ENCODE measurements at places on chromosomes 6 and 20. TPM values are rescaled to one million over a fixed set of nuclear protein-coding genes. Genes with fewer than 3 reads are reported as not detected.

- peaks cover 55% of the 10 kb centered on the region for H3K4me1 ChIP-seq
- peak overlapping the region; percentile 34 for H3K4me3 ChIP-seq
- H3K36me3 ChIP-seq = no peaks in the 10 kb centered on the region
- peak overlapping the region; percentile 50 for H3K27ac ChIP-seq
Measured at GRCh38 chr6:27547157-27548075, 74.5 kb upstream of the ZNF184 start.

- peak overlapping the region; percentile 99 for H3K27ac ChIP-seq
- H3K4me1 ChIP-seq = peaks cover 92% of the 10 kb centered on the region
- H3K27me3 ChIP-seq = no peaks in the 10 kb centered on the region
- H3K4me3 ChIP-seq = no peak overlapping the region
- no peak for DNase-seq
Measured at GRCh38 chr6:129643176-129643575, 66.8 kb downstream of the ARHGAP18 start.

PROKR2 gene
- not detected for total RNA-seq

DNA sequence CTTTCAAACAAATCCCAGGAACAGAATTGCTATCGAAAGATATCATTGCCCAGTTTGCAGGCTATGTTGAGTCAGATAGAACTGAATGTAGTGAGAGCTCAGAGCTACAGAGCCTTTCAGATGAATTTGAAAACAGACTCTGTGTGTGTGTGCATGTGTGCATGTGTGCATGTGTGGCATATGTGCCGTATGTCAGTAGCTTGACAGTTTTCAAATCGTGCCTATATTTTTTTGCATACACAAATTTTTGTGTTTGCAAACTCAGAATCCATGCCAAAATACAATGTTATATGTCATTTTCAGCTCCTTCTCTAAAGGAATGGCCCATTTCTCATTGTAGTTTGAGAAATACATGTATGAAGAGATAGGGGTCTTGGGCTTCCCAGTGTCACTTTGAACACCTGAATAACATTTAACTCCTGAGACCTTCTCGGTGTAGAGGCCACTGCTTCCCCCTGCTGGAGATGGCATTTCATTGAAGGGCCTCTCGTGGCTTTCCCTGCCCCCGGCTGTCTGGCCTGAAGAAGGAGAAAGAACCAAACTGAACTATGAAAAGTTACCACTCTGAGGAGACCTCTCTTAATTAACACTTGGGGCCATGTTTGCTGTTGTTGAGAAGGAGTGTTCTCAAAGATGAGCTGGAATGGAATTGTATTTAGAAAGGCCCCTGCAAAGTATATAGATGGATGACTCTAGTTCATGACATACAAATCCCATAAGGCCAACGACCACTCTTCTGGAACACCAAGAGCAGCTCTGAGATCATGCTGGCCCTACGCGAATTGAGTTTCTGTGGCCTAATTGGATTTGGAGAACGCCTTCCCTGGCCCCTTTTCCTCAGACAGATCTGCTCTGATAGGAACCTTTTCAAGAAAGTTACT lies 58.7 kb downstream of the VAPB start:
- H3K36me3 ChIP-seq = peaks cover 13% of the 10 kb centered on the region
- no peaks in the 10 kb centered on the region for H3K27me3 ChIP-seq
- no peak overlapping the region for H3K27ac ChIP-seq
- no peak overlapping the region for H3K4me3 ChIP-seq

DNA sequence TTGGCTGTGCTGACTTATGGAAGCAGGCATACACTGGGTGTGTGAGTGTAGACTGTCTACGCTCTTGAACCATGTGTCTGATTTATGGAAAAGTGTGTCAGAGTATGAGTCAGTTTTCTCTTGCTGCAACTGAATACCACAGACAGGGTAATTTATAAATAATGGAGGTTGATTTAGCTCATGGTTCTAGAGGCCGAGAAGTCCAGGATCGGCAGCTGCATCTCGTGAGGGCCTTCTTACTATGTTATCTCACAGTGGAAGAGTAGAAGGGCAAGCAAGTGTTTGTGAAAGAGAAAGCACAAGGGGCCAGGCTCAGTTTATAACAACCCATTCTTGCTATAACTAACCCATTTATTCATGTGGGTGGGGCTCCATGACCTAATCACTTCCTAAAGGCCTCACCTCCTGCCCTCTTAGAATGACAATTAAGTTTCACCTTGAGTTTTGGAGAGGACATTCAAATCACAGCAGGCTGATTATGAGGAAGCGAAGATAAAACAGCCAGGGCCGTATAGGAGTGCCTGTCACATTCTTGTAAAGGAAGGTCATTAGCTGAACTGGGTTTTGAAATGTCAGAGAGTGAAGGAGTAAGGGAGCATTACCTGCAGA lies 6.7 kb downstream of the GPR31 start:
- no peak overlapping the region for H3K4me3 ChIP-seq
- DNase-seq = no peak
- H3K27ac ChIP-seq = no peak overlapping the region
- H3K4me1 ChIP-seq = no peaks in the 10 kb centered on the region
- no peaks in the 10 kb centered on the region for H3K36me3 ChIP-seq
- H3K27me3 ChIP-seq = peaks cover 21% of the 10 kb centered on the region

MAK gene
- 0.22 TPM for total RNA-seq

REM1 gene
- not detected for total RNA-seq

DNA sequence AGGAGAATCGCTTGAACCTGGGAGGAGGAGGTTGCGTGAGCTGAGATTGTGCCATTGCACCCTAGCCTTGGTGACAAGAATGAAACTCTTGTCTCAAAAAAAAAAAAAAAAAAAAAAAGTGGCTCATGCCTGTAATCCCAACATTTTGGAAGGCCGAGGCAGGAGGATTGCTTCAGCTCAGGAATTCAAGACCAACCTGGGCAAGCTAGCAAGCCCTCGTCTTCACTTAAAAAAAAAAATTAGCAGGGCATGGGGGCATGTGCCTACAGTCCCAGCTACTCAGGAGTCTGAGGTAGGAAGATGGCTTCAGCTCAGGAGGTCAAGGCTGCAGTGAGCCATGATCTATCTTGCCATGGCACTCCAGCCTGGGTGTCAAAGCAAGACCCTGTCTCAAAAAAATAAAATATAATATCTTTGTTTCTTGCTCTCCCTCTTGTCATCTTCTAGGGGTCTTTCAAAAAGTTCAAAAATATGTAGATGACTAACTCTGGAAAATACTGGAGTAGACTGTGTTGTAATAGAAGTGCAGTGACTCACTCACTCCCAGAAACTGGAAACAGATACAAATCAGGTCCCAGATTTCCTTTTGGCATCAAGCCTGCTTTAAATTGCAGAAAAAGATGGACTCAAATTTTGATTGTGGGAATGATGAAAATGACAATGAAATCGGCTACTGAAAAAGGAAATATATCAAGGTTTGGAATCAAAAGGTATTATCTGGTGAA lies 2.8 kb upstream of the GINM1 start:
- H3K27me3 ChIP-seq = no peaks in the 10 kb centered on the region
- DNase-seq = no peak
- no peak overlapping the region for H3K4me3 ChIP-seq
- H3K27ac ChIP-seq = no peak overlapping the region
- H3K36me3 ChIP-seq = no peaks in the 10 kb centered on the region

DNA sequence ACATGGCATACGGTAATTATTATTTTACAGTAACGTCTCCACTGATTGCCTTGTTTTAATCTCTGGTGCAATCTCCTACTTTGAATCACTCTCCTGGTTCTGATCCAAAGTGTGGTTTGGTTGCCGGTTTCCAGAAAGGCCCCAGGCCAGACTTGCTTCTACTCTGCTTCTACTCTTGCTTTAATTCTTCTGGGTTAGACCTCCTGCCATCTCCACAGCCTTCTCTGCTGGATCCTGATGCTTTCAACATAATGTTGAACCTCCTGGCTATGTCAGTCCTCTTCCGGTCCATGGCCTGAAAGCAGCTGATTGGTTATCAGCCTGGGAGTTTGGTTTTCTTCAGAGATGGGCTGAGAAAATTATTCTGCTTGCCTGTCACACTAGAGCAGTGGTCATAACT lies 266.5 kb upstream of the RIMS1 start:
- DNase-seq = no peak
- no peak overlapping the region for H3K4me3 ChIP-seq
- H3K27ac ChIP-seq = no peak overlapping the region
- H3K27me3 ChIP-seq = no peaks in the 10 kb centered on the region
- H3K4me1 ChIP-seq = no peaks in the 10 kb centered on the region
- no peaks in the 10 kb centered on the region for H3K36me3 ChIP-seq

GRCh38 chr6:106886081-106886843 lies 88.3 kb downstream of the CD24 start:
- DNase-seq = no peak
- no peaks in the 10 kb centered on the region for H3K27me3 ChIP-seq
- H3K4me1 ChIP-seq = peaks cover 21% of the 10 kb centered on the region
- H3K4me3 ChIP-seq = no peak overlapping the region
- H3K36me3 ChIP-seq = no peaks in the 10 kb centered on the region
- no peak overlapping the region for H3K27ac ChIP-seq

MEI4 gene
- not detected for total RNA-seq

DNA sequence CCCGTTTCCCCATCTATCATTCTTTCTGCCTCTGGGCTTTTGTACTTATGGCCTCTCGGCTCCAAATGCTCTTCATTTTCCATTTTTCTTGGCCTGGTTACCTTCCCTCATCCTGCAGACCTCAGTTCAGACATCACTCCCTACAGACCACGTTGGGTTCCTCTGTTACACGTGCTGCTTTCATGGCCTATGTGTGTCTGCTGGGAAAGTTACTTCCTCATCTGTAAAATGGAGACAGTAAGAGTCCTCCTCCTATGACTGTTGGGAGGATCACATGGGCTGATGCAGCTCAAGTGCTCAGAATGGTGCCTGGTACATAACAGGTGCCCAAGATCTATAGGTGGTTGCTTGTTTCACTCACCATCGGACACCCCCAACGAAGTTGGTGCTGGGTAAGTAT lies 13.5 kb downstream of the KCNK17 start:
- 0 out of 2 replicates have a peak, but pooled peaks cover 4% of the 10 kb centered on the region for H3K27me3 ChIP-seq
- peaks cover 12% of the 10 kb centered on the region for H3K4me1 ChIP-seq
- H3K27ac ChIP-seq = no peak overlapping the region
- no peak for DNase-seq
- H3K36me3 ChIP-seq = no peaks in the 10 kb centered on the region

DNA sequence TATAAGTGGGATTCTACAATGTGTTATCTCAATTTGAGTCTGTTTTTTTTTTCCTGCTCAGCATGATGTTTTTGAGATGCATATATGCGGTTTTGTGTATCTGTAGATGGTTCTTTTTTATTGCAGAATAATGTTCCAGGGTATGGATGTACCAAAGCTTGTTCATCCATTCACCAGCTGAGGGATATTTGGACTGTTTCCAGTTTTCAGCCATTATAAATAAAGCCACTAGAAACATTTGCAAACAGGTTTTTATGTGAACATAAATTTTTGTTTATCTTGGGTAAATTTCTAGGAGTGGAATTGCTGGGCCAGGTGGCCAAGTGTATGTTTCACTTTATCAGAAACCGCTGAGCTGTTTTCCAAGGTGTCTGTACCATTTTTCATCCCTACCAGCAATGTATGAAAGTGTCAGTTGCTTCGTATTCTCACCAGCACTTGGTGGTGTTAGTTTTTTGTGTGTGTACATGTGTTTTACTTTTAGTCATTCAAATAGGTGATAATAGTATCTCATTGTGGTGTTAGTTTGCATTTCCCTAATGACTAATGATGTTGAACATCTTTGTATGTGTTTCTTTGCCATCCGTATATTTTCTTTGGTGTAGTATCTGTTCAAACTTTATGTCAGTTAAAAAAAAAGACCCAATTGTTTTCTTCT lies 124.2 kb downstream of the CEBPB start:
- no peaks in the 10 kb centered on the region for H3K27me3 ChIP-seq
- H3K4me1 ChIP-seq = peaks cover 22% of the 10 kb centered on the region
- no peak for DNase-seq

GRCh38 chr20:63659370-63659769 lies 1.3 kb downstream of the RTEL1 start:
- H3K4me3 ChIP-seq = peak overlapping the region; percentile 82
- peaks cover 12% of the 10 kb centered on the region for H3K4me1 ChIP-seq
- H3K27ac ChIP-seq = peak overlapping the region; percentile 73
- peaks cover 15% of the 10 kb centered on the region for H3K36me3 ChIP-seq
- DNase-seq = no peak
- no peaks in the 10 kb centered on the region for H3K27me3 ChIP-seq

DNA sequence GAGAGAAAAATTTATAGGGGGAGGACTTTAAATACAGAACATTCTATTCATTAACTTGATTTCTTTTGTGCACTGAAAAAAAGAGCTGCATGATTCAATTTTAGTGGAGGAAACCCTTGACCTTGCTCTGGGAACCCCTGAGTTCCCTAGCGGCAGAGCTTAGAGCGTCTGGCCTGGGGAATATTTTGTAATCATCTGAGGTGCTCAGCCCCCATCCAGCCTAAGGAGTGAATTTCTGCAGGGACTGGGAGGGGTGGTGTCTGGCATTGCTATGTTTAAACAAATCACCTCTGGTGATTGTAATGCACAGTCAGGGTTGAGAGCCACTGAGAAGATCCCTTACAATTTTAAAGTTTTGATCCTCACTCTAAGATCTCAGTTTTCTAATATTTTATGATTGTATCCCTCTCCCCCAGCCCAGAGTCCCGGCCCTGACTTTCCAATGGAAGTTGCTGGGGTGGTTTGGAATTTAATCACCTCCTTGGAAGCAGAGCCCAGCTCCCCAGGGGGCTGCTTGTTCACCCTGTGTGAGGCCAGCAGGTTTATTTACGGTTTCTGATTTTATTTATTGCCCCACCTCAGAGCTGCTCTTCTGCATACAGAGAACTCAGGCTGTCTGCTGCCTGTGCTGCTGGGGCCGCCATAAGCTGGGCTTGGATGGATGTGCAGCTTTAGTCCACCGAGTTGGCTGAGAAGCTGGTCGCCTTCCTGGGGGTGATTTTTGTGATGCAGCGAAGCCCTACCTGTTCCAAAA lies 263.1 kb downstream of the LRFN2 start:
- H3K36me3 ChIP-seq = no peaks in the 10 kb centered on the region
- no peak overlapping the region for H3K27ac ChIP-seq
- no peak overlapping the region for H3K4me3 ChIP-seq
- peaks cover 53% of the 10 kb centered on the region for H3K27me3 ChIP-seq
- no peak for DNase-seq
- no peaks in the 10 kb centered on the region for H3K4me1 ChIP-seq

TSPO2 gene
- total RNA-seq = not detected

TFAP2D gene
- total RNA-seq = not detected

GRCh38 chr6:33833599-33833998 lies 29.8 kb upstream of the MLN start:
- no peak for DNase-seq
- H3K27ac ChIP-seq = no peak overlapping the region
- no peaks in the 10 kb centered on the region for H3K36me3 ChIP-seq
- 0 out of 2 replicates have a peak, but pooled peaks cover 8% of the 10 kb centered on the region for H3K4me1 ChIP-seq
- H3K4me3 ChIP-seq = no peak overlapping the region

DNA sequence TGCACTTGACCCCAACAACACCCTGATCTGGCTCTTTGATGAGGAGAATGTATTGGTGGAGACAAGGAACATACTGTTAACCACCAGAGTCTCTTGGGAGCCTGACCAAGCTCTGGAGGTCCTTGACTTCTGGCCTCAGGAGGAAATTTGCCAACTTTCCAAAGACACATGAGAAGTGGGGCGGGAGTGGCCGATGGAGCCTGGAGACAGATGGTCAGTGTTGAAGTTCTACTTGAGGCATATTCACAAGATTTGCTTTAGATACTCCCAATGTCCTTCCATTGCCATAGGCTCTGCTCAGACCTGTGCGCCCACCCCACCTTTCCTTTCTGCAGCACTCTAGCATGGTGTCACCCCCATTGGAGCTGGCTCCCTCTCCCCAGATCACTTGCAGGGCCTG lies 241.0 kb downstream of the SLC24A3 start:
- H3K4me3 ChIP-seq = no peak overlapping the region
- no peaks in the 10 kb centered on the region for H3K4me1 ChIP-seq
- no peak overlapping the region for H3K27ac ChIP-seq
- no peaks in the 10 kb centered on the region for H3K27me3 ChIP-seq
- no peaks in the 10 kb centered on the region for H3K36me3 ChIP-seq

BMP7 gene
- 7.0 TPM for total RNA-seq

TPD52L1 gene
- total RNA-seq = 64.1 TPM

Data from HCT116 (cell line).